HS-5 (cell line): ENCODE measurements at places on chromosomes 5 and 9.

DNA sequence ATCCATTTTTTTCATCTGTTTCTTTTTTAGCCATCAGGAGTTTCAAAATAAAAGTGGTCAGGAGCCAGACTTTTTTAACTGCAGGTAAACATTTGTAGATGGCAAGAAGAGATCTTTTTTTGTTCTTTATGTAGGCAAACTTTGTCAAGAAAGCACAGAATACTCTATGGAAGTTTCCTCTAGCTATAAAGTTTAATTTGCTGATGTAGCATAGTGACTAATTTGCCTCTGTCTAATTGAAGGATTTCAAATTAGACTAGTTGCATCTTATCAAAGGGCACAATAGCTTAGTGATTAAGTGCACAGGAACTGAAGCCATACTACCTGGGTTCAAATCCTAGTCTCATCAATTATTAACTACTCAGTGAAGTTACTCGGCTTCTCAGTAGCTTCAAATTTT is 22.0 kb downstream of the FGF10 start:
- DNase-seq: no peak

DNA sequence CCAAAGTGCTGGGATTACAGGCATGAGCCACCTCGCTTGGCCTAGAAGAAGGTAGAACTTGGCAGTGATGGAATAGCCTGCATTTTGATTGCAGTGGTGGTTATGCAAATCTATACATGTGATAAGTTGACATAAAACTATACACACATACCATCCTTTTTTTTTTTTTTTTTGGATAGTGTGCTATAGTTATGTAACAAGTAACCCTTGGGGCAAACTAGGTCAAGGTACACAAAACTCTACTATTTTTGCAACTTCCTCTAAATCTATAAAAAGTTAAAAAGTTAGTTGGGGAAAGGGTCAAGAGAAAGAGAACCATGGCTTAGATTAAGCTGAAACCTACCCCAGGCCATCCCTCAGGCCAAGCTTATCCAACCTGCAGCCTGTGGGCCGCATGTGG is 11.1 kb downstream of the TRIM14 start:
- no peak for DNase-seq

GRCh38 chr5:77957516-77957915 is 181.4 kb upstream of the TBCA start:
- no peak for DNase-seq

DNA sequence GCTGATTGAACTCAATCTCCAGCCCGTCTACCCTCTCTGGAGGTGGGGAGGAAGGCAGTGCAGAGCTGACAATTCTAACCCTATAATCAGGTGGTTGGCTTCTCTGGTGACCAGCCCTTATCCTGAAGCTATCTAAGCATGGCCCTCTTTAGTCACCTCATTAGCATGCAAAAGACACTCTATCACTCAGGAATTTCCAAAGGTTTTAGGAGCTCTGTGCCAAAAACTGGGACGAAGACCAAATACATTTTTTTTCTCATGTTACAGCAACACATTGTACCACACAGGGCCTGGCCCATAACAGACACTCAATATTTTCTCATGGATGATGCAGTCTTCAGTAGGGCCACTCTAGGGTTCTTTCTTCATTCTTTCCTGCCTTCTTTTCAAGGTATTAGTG is 118.8 kb upstream of the VLDLR start:
- peak; percentile 60 for DNase-seq

- DNase-seq: no peak
Observed at GRCh38 chr5:172642486-172642885, 1.4 kb downstream of the NEURL1B start.

GRCh38 chr5:77239126-77239741 is 28.8 kb downstream of the PDE8B start:
- no peak for DNase-seq

DNA sequence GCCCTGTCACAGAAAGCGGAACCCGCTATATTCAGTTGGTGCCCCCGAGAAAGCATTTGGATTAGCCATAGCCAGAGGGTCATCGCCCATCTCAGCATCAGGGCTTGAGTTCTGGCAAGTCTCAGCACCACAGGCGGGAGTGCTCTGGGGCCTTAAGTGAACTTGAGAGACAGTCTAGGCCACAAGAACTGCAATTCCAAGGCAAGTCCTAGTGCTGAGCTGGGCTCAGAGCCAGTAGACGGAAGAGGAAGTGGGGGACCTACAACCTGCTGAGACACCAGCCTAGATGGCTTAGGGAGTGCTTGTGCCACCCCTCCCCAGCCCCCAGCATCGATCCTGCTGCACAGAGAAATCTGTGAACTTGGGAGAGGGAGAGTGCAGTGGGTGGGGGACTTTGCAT is 594.9 kb downstream of the CCDC171 start:
- no peak for DNase-seq

DNA sequence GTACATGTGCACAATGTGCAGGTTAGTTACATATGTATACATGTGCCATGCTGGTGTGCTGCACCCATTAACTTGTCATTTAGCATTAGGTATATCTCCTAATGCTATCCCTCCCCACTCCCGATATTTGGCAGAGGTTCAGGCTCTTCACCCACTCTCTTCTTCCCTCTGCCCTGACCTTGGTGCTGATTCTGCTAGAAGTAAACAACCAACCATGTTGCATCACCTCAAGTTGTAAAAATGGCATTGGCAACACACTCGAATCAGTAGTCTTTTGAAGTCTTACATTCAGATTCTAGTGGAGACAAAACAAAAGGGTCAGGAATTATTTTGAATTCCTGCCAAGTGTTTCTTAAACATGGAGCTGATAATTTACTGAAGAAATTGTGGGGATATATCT is 40.0 kb downstream of the PRR16 start:
- DNase-seq: no peak

- DNase-seq: no peak
Observed at GRCh38 chr5:60522292-60522905, 177.6 kb downstream of the DEPDC1B start.

- DNase-seq: peak; percentile 86
Observed at GRCh38 chr9:78539904-78540303, 243.0 kb downstream of the PSAT1 start.

DNA sequence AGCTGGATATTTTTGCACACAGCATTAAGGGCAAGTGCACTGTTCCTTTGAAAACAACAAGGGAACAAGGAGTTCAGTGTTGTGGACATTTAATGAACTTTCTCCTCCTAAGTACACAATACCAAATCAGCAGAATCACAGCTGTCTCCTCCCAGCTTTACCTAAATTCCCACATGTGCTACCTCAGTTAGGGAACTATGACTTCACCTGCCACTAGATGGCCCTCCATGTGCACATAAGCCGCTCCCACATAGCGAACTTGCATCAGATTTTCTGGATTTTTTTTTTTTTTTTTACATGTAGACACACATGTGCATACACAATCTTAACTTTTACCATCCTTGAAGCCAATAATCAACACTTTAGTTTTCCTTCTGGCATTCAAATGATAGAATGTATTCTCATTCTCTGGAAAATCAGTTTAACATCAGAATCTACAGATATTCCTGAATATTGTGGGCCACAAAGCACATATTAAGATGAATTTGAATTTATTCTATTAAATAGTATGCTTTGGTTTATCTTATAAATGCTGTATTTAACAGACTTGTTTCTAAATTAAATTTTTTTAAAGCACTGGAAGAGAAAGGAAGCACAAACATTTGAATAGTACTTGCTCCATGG is 123.6 kb downstream of the PALM2AKAP2 start:
- DNase-seq: peak; percentile 66

DNA sequence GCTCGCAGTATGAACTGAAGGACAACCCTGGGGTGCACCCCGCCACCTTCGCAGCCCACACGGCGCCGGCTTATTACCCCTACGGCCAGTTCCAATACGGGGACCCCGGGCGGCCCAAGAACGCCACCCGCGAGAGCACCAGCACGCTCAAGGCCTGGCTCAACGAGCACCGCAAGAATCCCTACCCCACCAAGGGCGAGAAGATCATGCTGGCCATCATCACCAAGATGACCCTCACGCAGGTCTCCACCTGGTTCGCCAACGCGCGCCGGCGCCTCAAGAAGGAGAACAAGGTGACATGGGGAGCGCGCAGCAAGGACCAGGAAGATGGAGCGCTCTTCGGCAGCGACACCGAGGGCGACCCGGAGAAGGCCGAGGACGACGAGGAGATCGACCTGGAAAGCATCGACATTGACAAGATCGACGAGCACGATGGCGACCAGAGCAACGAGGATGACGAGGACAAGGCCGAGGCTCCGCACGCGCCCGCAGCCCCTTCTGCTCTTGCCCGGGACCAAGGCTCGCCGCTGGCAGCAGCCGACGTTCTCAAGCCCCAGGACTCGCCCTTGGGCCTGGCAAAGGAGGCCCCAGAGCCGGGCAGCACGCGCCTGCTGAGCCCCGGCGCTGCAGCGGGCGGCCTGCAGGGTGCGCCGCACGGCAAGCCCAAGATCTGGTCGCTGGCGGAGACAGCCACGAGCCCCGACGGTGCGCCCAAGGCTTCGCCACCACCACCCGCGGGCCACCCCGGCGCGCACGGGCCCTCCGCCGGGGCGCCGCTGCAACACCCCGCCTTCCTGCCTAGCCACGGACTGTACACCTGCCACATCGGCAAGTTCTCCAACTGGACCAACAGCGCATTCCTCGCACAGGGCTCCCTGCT is 3.8 kb downstream of the IRX1 start:
- no peak for DNase-seq

GRCh38 chr9:20030221-20030620 is 241.4 kb upstream of the SLC24A2 start:
- no peak for DNase-seq

DNA sequence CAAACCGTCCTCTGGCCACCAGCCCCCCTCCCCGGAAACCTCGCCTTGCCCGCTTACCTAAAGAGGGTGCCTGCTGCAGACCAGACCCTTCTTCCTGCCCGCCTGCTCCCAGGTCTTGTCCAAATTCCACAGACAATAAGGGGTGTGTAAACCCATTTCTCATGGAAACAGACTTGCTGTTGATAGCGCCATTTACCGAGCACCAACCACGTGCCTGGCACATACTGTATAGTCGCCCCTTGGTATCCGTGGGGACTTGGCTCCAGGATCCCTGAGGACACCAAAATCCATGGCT is 25.1 kb downstream of the CDHR2 start:
- DNase-seq: no peak

DNA sequence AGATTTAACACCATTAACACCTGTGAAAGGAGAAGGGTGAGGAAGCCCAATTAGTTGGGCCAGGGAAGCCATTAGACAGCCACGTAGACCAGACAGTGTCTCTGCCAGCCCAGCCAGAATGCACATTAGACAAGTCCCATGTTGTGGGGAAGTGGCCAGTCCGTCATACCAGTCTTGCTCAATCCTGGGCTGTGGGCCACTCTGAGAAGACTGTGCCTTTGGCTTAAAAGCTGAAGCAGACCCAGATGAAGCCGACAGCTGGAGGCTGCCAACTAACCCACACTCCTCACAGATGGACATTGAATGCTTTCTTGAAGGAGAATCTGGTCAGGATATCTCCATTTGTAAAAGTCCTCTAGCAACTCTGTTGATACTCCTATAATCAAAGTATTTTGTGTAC is 128.5 kb downstream of the CHSY3 start:
- no peak for DNase-seq

GRCh38 chr5:170427672-170428236 is 38.6 kb upstream of the KCNMB1 start:
- no peak for DNase-seq

DNA sequence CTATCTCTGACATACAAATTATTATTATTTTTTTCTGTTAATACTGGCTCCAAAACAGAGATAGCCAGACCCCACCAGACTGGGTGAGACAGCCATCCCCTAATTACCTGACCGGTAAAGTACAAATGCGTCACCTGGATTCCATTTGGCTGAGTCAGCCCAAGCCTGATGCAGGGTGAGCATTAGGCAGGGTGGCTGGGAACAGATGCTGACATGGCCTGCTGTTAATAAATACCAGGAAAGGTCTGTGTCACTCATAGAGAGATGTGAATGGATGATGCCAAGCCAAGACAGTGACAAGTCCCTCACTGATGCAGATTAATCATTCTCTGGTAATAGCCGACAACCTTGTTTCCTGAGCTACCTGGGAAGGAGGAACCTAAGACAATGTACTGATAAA is 183.5 kb downstream of the TRIM32 start:
- no peak for DNase-seq

- no peak for DNase-seq
Observed at GRCh38 chr5:10109299-10109698, 140.4 kb downstream of the ATPSCKMT start.

DNA sequence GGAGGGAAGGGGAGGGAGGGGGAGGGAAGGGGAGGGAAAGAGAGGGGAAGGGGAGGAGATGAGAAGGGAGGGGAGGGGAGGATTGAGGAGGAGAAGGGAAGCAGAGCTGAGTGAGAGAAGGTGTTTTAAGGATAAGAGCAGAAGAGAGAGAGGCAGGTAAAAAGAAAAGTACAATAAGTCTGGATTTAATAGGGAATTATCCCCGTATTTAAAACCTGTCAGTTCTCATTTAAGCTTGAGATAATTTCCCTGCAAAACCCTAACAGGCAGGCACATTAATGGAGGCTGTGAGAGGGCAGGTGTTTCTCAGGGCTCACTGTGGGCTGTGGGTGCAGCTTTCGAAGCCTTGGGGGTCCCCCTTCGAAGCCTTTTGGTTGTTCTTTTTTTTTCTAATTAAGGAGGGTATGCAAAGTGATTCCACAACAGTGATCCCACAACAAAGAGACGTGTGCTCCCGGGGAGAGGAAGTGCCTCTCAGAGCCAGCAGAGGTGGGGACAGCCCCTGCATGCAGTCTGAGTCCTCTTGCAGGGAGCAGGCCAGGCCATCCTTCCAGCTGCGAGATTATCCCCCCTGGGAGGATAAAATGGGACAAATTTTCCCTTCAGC is 317.9 kb upstream of the IRX1 start:
- no peak for DNase-seq

GRCh38 chr9:19493174-19493811 is 84.5 kb downstream of the ACER2 start:
- DNase-seq: peak; percentile 63

DNA sequence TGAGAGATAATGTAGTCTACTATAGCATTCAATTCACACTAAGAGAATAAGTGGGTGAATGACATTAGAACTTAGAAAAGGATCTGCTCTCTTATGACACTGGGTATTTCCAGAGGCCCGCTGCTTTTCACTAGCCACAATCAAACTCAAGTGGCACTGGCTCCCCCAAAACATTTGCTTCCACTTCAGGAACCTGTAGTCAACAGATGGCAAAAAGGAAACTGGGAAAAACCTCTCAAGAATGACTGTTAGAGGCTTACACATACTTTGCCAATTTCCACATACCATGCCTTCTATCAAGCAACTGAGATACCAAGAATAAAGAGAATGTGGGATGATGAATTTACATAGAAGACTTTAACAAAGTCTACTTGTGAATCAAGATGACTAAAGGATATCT is 11.2 kb downstream of the POC5 start:
- no peak for DNase-seq

DNA sequence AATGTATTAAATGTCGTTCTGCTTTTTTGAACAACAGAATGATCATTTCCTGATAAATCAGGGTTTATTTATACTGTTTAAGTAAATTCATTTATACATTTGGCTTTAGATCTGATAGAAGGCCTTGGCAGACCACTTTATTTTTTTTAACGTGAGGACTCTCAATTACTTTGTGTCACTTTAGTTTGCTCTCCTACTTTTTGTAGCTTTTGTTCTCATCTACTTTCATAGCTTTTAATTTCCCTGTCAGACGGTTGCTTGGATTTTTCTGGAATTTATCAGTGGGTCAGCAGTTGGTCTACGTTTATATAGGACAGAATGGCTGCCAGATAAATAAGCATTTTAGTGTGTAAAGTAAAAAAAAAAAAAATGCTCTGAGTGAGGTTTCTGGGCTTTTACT is 902.3 kb upstream of the DMAC1 start:
- no peak for DNase-seq

- no peak for DNase-seq
Observed at GRCh38 chr9:120718316-120718715, 4.0 kb upstream of the MEGF9 start.
